ENCODE measurements at places on chromosomes 12 and 14.

- no peak for DNase-seq
These were observed 17.7 kb upstream of the TSPAN11 start for GRCh38 chr12:30908722-30909348.

DNA sequence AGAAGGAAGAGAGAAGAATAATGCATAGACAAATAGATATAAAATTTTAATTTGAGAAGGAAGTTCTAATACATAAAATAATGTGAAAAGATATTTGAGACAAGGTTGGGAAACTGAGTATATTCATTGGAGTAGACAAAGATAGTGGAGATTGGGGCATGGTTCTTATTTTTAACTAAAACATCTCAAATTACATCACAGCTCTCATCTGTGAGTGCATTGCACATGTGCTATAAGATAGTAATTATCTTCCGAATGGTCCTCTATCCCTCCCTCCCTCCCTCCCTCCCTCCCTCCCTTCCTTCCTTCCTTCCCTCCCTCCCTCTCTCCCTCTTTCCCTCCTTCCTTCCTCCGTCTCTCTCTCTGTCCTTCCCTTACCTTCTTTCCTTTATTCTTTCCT, 1104.0 kb upstream of the FLRT2 start:
- no peak for DNase-seq

DNA sequence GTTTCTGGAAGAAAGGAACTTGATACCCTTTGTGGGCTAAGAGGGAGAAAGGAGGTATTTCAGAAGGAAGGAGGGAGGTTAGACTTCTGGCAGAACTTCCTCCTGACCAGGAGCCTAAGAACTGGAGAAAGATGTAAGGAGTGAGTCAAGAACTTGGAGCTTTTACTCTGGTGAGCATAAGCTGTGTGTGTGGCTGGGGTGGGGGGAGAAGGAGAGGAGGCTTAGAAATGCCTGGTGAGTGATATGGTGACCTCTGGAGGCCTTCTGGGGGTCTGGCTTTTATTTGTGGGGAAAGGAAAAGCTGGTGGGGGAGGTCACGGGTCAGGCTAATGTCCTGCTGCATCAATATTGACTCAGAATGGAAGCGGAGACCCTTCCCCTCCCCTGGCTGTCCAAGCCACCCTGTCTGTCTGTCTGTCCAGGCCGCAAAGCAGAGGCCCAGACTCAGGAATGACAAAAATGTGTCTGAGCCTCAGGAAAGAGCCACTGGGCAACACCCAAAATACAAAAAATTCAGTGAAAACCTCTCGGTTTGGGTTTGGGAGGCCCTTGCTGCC, 4.8 kb downstream of the LRP1 start:
- no peak for DNase-seq

DNA sequence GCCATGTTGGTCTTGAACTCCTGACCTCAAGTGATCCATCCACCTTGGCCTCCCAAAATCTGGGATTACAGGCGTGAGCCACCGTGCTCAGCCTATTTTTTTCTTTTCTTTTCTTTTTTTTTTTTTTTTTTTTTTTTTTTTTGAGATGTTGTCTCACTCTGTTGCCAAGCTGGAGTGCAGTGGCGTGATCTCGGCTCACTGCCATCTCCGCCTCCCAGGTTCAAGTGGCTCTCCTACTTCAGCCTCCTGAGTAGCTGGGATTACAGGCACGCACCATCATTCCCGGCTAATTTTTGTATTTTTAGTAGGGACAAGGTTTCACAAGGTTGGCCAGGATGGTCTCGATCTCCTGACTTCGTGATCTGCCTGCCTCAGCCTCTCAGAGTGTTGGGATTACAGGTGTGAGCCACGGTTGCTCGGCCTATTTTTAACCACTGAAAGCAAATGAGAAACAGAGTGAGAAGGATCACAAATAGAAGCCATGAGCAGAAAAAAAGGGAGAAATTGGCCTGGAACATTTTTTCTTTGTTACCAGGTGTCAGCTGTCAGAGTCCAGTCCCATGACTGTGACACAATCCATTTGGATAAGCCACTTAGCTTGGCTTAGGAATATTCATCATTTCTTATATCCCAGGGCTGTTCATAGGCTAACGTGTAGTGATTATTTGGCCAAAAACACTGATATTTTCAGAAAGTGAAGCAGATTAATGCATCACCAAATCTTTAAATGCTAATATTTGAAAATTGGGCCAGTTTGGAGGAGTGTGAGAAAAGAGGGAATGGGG, 7.9 kb upstream of the NFKBIA start:
- DNase-seq: no peak

- DNase-seq: no peak
These were observed 14.8 kb upstream of the RIC8B start for GRCh38 chr12:106759526-106760183.

GRCh38 chr14:68546839-68547238, 246.0 kb downstream of the ZFP36L1 start:
- DNase-seq: no peak

DNA sequence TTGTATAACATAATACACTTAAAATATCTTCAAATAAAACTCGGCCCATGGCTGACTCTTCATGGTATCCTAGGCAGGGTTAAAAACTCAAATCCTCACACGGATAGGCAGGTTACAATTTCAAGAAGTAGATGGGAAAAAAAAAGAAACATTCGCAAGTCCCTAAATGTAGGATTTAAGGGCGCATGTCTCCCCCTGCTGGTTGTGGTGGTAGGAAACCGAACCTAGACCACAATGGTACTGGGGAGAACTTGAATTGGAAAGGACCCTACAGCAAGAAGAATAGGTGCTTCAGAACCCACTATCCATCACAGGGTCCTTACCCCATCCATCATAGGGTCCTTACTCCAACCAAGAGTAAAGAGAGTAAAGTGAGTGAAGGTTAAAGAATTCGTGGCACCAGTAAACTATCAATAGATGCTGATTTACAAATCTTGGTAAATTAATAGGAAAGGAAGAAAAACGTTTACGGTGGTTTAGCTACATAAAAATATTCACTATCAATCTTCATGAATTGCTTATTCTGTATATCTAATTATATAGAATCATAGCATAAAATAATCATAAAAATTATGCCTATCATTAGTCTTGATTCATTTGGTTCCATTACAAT, 3.3 kb upstream of the CIPC start:
- peak; percentile 90 for DNase-seq

DNA sequence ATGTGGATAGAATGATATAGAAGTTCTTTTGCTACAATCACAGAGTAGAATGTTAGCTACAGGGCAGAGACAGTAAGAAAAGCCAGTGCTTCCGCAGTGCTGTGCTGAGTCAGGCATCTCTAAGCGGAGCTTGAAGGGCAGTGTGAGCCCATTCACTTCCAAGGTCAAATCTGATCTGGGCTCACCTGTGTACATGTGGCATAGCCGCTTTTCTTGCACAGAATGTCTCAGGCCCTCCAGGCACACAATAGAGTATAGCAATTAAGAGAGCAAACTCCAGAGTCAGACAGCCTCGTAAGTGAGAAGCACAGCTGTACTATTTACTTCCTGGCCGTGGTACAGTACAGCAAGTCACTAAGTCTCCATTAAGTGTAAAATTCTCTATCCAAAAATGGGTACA, 26.8 kb downstream of the CORO1C start:
- DNase-seq: no peak

DNA sequence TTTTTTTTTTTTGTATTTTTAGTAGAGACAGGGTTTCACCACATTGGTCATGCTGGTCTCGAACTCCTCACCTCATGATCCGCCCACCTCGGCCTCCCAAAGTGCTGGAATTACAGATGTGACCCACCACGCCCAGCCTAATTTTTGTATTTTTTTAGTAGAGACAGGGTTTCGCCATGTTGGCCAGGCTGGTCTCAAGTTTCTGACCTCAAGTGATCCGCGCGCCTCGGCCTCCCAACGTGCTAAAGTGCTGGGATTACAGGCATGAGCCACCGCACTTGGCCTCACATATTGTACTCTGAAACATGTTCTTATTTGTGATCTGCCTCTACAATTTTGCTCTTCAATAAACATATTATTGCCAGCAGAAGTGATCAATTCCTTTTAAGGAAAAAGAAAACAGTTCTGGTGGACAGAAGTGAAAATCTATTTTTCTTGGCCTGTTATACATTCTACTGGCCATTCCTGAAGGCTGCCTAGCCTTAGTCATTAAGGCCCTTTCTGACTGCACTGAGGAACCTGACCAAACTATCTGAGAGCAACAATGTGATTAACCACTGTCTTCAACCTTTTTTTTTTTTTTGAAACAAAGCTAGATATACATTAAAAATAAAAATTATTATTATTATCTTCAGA, 36.1 kb downstream of the SNX6 start:
- DNase-seq: no peak

GRCh38 chr12:20601668-20602280, 93.4 kb upstream of the SLCO1C1 start:
- peak; percentile 38 for DNase-seq

DNA sequence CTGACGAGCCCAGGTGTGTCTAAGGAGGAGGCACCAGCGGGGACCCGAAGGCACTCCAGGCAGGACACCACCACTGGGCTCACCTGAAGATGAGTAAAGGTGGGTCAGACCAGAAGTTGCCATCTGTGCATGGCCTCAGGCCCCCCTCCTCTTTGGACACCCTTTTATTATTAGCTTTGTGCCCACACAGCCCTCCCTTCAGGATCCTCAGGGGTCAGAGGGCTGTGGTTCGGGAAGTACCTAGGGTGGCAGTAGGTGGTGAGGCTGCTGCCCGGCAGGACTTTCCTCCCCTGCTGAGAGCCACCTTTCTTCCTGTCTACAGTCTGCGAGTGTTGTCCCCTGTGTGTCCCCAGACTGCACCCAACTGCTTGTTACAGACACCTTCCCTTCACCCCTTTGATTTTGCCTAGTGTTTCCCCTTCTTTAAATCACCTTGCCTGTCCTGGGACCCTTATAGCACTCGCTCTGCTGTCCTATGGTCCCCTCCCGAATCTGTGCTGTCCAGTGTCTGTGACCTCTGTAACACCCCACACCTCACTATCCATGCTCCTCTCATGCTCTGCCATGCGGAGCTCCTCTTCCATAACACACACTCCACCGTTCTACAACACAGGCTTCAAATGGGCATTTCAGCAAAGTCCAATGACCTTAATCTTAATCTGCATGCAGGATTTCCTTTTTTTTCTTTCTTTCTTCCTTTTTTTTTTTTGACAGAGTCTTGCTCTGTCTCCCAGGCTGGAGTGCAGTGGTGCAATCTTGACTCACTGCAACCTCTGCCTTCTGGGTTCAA, 25.7 kb downstream of the SOAT2 start:
- DNase-seq: no peak

DNA sequence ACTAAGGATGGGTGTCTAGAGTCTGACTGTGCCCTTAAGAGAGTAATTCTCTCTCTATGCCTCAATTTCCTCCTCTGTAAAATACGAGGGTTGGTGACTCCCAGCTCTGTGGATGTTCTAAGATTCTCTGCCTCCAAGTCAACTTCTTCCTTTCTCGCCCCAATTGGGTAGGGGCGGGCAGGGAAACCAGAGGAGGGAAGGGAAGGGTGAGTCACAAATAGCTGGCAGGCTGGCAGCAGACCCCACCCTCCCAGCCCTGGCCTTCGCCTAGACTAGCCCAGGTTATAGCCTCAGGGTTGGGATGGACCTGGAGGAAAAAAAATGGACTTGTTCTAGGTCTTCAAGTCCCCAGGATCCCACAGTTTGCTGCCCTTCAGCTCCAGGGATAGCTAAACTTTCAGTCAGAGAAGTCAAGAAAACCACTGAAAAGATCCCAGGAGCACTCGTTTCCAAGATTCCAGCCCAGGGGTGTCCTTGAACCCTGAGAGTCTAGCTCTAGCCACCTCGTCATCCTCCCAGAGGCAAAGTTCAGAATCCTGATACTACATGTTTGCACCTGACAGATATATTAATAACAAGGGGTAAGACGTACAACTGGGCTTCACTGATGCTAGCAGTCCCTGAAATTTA, 2.3 kb downstream of the DGKA start:
- DNase-seq: no peak

GRCh38 chr12:10126413-10126812, 3.6 kb downstream of the CLEC7A start:
- DNase-seq: no peak

DNA sequence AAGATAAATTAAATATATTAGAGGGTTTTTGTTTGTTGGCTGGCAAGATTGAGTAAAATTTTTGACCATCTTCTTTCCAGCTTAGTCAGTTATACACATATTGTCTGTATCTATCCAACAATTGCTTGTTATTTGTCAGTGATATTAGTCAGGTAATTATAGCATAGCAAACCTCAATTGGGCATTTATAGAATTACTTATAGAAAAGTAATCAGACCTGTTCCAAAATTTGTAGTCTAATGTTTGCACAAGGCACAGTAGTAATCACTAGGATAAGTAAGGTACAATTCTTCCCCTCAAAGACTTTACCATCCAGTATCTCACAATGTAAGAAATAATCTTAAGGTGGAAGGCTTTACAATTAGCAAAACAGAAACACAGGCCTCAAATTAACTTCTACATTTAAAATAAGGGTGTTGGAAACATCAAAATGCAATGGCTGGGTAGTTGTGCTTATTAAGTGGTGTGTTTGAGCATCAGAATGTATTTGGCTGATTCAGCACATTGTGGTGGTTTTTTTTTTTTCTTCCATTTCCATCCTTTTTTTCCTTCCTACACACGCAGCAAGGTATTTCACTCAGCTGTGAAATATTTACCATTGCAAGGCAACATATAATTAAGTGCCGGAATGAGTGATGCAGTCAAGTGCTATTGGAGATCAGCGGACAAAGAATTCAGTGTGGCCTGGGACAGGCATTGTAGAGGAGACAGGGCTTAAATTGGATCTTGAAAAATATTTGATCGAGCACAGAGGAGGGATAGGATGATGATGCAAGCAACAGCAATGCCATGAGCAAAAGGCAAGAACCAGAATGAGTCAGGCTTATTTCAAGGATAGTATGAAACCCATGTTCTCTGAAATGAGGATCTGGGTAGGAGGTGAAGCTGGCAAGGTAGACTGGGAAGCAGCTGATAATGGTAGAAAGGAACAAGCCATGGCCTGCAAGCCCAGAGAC, 178.2 kb downstream of the AKAP6 start:
- peak; percentile 8 for DNase-seq

DNA sequence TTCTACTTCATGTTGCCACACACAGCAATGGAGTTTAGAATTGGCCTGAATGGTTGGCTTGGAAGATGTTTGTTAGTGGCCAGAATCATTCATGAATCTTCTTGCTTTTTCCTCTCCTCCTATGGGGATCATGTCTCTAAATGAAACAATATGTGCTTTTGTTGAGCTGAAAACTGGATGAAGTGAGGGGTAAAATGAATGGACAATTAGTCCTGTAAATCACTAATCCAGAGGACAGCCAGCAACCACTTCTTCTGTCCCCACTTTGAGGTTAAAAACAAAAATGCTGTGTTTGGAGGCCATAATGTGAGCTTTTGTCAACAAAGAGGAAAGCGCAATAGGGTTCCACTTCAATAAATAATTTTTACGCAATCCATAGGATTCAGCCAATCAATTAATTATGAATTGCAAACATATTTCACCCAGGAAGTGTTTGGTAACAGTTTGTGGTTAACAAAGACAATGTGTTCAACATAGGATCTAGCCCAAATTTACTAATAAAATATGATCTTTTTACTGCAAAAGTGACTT, 30.3 kb upstream of the AMIGO2 start:
- DNase-seq: no peak

- DNase-seq: peak; percentile 49
These were observed 86.5 kb upstream of the CEP83 start for GRCh38 chr12:94545935-94546771.

- DNase-seq: no peak
These were observed 158.4 kb upstream of the IGF1 start for GRCh38 chr12:102638777-102639176.

Measured in erythroblast (primary cell).